ENCODE measurements at places on chromosomes 11 and 22.

- DNase-seq = no peak
Observed at GRCh38 chr11:134399996-134400395, 12.0 kb downstream of the B3GAT1 start.

DNA sequence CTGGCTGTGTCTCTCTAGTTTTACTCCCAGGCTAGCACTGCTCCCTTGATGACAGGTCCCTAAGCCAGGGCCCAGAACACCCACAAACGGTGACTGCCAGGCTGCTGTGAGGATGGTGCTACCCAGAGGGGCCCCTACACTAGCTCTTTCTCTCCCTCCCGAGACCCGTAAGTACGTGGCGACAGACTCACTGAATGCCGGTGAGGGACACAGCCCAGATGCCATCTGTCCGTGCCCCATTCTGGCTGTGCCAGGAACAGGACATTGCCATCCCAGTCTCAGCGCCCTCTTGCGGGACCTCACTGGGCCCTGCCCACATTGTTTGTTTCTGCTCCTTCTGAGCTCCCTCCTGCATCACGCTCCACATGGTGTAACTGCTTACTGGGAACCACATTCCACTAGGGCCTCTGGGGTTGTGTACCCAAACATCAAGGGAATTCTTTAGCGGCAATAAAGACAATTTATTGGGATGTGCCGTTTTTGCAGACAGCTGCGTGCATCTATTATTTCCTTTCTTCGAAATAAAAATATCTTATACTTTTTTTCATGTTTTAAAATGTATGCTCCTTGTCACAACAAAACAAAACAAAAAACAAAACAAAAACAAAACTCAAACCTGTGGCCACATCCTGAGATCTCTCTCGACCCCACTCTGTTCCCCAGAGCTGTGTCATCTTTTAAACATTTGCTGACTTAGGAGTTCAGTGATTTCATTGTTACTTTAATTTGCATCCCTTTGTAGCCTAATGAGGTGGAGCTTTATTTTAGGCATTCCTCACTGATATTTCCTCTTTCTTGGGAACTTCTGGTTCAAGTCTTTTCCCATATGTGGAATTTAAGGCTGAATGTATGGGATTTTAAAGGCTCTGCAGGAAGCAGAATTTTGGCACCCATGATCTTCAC, 4.4 kb upstream of the TPCN2 start:
- DNase-seq = no peak

DNA sequence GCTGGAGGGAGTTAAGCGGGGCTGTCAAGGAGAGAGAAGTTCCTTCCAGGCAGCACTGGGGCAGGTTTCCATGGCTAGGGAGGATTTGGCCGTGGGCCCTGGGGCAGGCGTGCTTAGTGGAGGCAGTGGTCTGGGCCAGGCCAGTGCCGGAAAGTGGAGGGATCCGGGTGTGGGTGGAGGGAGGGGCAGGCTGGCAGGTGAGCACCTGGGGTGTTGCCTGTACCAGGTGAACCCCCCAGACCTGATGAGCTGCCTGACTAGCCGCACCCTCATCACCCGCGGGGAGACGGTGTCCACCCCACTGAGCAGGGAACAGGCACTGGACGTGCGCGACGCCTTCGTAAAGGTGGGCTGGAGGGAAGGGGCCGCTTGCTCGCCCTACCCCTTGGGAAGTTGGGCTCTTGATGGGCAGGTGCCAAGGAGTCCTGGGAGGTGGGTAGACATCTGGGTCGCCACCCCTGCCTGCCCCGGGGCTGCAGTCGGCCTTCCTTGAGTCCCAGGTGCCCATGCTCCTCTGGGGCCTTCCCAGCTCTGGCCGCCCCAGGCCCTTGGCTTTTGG, 32.0 kb downstream of the MYO7A start:
- no peak for DNase-seq

DNA sequence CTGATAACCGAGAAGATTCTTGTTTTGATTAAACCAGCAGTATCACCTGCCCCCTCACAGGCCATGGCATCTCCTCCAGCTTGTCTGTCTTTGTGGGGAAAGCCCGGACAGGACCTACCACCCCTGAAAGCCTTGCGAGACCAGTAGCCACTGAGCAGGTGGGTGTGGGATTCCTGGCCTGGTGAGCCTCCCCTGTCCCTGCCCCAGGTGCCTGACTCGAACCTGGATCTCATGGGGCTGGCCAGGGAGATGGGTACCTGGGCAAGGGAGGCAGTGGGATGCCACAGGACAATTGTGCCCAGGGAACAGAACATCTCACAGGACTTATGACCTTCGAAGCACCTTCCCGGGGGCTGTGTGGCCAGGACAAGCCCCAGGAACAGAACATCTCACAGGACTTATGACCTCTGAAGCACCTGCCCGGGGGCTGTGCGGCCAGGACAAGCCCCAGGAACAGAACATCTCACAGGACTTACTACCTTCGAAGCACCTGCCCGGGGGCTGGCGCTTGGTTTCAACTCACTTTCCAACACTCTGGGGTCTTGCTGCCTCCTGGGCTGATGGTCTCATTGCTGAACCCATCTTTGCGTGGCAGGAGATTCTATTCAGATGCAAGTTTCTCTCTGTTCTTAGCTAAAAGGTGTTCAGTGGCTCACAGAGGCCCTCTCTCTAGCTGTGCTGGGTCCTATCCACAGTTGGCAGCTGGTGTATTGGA, 854.5 kb downstream of the BRD1 start:
- no peak for DNase-seq

DNA sequence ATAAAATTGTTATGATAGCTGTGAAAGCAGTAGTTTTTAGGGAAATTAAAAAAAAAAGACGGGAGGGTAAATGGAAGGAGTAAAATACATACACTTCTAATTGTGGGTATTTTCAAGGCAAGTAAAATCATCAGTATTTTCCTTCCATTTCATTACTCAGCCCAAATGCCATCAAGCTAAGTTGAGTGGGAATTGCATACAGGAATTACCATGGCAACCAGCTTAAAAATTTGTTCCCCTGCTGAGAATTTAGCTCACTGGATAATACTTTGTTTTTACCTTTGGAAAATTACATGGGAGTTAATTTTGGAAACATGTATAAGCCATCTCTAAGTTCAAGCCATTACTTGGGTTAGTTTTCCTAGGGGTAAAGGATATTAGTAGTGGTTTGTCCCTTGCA, 1873.4 kb downstream of the LRRC4C start:
- no peak for DNase-seq

- DNase-seq = no peak
Observed at GRCh38 chr11:12772324-12772723, 98.1 kb downstream of the TEAD1 start.
